Hindlimb muscle (tissue), 1 donor: ENCODE measurements at places on chromosomes 4 and X.

DNA sequence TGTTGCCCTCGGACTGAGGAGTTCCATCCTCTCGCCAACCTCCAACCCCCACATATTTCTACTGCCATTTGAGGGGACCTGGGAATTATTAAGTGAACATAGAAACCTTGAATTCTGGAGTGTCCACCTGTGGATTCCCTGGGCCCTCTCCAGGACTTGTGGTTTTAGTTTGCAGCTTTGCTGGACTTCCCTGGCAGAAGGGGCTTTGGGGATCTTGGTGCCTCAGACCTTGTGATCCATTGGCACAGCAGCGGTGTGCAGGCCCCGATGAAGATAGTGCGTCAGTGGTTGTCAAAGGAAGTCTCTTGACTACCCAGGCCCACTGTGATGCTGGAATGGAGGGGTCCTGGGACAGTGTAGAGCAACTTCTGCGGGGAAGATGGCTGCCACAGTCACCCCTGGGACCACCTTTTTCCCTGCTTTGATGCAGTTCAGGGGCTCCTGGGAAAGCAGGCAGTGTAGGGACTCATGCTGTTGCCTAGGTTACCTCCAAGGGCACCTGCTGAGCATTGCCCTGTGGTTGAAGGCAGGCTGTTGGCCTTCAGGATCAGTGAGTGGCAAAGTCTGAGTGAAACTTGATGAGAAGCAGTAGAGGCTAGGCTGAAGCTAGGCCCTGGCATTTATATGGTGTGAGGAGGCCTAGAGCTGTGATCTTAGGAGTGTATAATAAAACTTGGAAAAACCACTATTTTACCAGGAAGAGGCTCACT, 2.2 kb downstream of the SLC16A2 start:
- DNase-seq, result no peak

GRCh38 chr4:15805583-15806517, 27.7 kb downstream of the CD38 start:
- DNase-seq, result peak; percentile 26

GRCh38 chr4:124415146-124415545, 297.4 kb downstream of the ANKRD50 start:
- peak; percentile 27 for DNase-seq

- DNase-seq, result peak; percentile 24
Measured at GRCh38 chr4:105895583-105896460, 551 bp downstream of the NPNT start.

- no peak for DNase-seq
Measured at GRCh38 chr4:48153791-48154550, 19.9 kb upstream of the TXK start.

- DNase-seq, result no peak
Measured at GRCh38 chr4:182890202-182890601, 27.0 kb downstream of the DCTD start.

DNA sequence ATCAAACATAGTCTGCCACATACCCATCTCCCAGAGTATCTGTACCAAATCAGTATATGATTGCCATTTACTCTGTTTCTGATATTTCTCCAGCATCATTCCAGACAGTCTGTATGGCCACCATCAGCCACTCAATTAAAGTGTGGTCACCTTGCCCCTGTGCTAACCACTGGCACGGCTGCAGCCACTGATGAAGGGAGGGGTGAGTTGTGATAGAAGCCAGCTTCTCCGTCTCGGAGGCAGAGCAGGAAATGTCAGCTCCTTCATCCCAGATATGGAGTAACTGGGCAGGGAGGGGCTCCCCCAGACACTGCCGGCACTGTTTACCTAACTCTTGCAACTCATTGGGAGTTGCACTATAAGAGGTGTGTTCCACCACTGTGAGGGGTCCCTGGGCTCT, 30.3 kb downstream of the CXCL13 start:
- no peak for DNase-seq

- no peak for DNase-seq
Measured at GRCh38 chrX:402857-403256, 16.1 kb upstream of the PPP2R3B start.

GRCh38 chrX:106168107-106168506, at the start of gene PWWP3B:
Gene PWWP3B (plus strand): TSS chrX:106168305. CDS start chrX:106205433, 37,128 bp downstream.
- peak; percentile 29 for DNase-seq

DNA sequence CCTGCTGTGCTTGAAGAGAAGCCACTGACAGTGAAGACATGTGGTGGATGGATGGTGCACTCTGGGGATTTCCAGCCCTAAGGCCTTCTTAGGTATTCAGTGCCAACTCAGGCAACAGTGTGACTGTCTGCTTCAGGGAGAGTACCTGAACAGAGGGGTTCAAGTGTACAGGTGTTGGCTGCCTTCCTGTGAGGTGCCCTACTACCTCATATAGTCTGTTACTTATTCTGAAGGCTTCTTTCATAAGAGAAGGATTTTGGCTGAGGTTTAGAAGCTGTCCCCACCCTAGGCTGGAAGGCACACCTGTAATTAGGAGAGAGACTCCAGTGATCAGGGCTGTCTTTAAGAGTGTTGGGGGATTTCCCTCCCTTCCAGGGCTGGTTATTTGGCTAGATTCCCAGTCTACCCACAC, 1.8 kb downstream of the FTHL17 start:
- no peak for DNase-seq

GRCh38 chr4:152368001-152368400, 167.9 kb downstream of the FBXW7 start:
- DNase-seq, result no peak

DNA sequence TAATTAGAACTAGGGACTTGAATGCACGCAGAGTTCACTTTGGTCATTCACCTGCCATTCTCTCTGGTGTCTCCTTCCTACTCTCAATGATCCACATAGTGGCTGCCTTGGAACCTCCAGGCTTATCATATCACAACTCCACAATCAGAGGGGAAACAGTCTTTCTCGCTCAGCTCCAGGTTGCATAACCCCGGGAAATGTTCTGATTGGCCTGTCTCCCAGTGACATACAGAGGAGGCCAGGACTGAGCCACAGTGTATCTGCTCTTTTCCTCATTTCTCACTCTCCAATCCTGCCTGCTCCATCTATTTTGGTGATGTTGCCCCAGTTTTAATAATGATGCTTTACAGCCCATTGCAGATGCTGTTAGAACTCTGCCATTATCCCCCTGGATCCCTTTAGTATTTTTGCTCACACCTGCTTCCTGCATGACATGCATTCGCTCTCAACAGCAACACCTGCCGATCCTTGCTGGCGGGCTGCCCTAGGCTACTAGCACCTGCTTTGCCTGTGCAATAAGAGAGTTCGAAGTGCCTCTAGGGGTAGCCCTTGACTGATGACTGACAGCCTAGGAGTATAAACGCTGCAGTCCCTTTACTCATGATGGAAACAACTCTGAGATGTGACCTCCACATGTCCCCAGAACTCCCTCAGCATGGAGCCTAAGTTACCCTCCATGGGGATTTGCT, 211.3 kb upstream of the RPS6KA3 start:
- no peak for DNase-seq

GRCh38 chr4:130197946-130198345, 1102.0 kb downstream of the C4orf33 start:
- DNase-seq, result no peak

DNA sequence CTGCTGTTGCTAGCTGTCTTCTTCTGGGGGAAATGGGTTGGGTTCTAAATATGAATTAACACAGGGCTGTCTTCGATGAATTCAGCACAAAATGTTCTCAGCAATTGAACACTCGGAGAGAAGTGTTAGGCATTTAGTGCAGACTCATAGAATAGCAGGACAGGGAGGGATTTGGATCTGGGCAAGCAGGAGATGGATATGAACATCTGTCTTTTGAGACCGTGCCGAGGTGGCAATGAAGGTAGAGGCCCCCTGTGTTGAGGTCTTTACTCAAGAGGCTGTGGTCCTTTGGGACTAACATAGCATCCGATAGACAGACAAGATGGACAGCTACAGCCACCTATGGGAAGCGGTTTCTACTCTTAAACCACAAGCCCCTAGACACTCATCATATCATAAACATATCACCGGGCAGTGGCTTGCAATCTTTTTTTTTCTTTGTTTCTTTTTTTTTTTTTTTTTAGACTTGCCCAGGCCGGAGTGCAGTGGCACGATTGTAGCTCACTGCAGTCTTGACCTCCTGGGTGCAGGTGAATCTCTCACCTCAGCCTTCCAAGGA, 6.7 kb downstream of the CD99 start:
- DNase-seq, result no peak

- no peak for DNase-seq
Measured at GRCh38 chr4:157013656-157014055, 42.1 kb upstream of the PDGFC start.

- no peak for DNase-seq
Measured at GRCh38 chr4:123495530-123495929, 98.9 kb downstream of the SPRY1 start.

- DNase-seq, result no peak
Measured at GRCh38 chr4:124884316-124884715, 171.8 kb upstream of the ANKRD50 start.

- DNase-seq, result peak; percentile 79
Measured at GRCh38 chr4:117084866-117085701, at the start of gene TRAM1L1. Gene TRAM1L1 (minus strand): TSS chr4:117085576. CDS start chr4:117085393, 183 bp downstream.

DNA sequence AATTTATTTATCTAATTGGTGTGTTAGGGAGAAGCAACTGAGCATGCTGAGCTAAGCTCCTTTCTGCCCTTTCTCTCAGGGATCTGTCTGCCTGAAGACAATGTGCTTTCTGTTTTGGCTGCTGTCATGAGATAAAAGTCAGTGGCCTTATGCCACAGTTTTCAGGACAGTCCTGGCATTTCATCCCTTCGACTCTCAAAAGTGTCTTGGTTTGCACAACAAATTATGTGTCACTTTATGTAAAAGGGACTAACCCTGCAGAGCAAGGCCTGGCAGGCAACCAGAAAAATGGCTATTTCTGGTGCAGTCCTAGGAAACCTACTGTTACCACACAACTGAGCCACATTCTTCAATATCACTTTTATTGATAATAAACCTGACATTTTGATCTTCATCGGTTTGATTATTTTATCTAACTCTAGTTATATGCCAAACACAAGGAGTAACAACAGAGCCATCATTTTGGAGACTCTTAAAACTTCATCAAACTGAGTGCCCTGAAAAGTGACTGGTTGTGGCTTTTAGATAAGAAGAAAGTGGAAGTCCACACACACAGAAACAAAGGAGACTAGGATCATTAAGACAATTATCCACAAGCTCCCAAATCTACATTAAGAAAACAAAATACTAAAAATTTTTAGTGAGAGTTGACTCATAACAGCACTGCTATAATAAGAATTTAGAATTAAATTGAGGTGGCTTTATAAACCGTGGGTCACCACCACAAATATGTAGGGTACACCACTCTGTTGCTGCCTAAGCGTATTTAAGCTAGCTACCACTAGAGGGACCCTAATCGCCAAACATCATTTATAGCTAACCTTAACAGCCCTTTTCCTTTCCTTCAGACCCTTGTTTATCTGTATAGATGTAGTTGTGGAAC, 95.9 kb upstream of the PTPN13 start:
- peak; percentile 34 for DNase-seq

DNA sequence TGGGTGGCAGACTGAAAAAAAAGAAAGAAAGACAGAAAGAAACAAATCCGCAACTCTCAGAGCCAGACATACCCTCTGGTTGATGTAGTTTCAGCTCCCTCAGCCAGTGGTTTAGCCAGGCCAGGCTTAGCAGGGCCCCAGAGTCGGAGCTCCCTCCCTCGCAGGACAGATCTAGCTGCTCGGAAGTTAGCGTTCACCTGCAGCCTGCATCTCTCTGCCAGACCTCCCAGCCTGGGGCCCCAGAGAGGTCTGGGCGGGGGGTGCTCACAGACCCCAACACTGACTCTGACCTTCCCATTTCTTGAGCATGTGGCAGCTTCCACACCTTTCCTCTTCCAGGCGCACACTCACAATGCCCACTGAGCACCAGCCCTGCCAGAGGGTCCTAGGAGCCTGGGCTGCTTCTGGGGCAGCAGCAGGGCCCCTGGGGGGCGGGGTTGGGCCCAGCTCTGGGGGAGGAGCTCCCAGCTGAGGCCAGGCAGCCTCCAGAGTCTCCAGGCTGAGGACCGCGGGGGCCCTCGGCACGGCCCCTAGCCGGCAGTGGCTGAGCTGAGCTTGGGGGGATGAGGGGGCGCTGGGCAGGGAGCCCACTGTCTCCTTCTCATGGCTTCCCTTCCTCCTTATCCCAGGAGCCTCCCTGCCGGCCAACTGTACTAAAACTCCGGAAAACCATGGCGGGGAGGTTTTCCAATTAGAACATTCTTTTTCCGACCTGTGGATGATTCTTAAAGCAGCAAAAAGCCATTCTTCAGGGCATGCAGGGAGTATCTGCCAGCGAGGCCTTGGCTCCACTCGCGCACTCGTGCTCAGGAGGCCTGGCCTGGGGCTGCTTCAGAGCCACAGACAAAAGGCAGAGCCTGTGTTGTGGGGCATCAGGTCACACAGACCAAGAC, 4.6 kb upstream of the ZNF185 start:
- peak; percentile 62 for DNase-seq

- no peak for DNase-seq
Measured at GRCh38 chr4:10841697-10842096, 157.1 kb upstream of the CLNK start.

GRCh38 chr4:165827018-165827417, 46.0 kb upstream of the TLL1 start:
- no peak for DNase-seq

- no peak for DNase-seq
Measured at GRCh38 chrX:55240788-55241340, 20.7 kb downstream of the PAGE5 start.

DNA sequence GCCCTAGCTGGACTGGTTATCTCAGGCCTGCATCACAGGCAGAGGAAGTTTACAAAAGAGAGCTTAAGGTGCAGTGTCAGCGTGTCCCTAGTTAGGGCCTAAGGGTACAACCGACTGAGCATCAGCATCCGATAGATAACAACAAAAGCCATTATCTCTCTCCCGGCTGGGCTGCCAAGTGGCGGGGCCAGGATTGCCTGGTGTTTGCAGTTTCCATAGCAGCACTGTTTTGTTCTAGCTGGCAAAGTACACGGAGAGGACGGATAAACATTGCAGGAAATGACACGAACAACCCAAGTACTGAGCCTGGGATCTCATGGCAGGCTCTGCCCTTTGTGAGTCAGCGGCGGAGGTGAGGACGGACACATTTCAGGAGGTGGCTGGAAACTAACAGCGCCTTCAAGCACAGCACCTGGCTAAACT, 104.7 kb upstream of the NOCT start:
- peak; percentile 61 for DNase-seq

GRCh38 chrX:71171110-71171801, 26.6 kb downstream of the NLGN3 start:
- DNase-seq, result no peak

DNA sequence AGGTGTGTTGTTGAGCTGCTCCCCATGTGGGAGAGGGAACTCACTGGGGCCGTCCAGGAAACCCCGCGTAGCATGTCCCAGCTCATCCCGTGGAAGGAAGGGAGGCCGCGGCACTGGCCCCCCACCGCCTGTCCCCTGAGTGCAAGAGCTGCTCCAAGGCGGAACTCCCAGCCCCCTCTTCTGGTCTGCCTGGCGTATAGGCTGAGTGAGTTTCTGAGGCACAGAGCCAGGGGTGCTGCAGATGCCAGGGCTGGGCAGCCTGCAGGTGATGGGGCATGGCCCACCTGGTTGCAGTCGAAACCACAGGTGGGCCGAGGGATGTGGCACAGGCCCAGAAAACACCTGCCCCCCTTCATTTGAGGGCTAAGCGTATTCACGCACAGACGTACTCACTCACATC, 49.6 kb downstream of the ABLIM2 start:
- DNase-seq, result no peak
